ENCODE measurements at places on chromosomes 7 and 10. TPM values are rescaled to one million over a fixed set of nuclear protein-coding genes. Genes with fewer than 3 reads are reported as not detected.
A peak's percentile ranks its signal among the peaks of the same experiment; 100 is the strongest.

DNA sequence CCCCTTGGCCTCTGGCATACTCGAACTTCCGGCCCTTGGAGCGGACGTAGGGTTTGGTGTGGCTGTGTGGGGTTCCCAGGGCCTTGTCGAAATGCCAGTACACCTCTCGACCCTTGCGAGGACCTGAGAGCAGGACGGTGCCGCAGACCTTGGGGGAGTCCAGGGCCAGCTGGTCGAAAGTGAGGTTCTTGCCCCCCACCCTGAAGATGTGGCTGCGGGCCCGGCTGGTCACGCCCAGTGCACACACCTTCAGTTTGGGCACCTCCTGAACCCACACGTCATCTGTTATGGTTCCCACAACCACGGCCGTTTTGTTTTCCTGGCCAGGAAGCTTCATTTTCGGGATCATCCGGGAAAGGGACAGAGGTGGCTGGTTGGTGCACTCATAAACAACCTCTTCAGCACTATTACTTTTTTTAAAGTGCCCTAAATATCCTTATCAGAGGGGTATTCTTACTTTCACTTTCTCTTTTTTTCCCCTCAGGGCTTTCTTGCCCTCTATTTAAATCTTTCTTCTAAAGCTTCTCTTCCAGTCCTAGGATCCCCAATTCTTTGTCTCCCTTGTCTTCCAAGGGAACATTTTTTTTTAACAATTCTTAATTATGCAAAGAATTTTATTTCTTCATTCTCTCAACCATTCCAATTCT is 44.9 kb upstream of the FAM3C start:
- peak overlapping the region; percentile 41 for H3K27ac ChIP-seq
- H3K4me3 ChIP-seq, result peak overlapping the region; percentile 14
- no peak for DNase-seq

DNA sequence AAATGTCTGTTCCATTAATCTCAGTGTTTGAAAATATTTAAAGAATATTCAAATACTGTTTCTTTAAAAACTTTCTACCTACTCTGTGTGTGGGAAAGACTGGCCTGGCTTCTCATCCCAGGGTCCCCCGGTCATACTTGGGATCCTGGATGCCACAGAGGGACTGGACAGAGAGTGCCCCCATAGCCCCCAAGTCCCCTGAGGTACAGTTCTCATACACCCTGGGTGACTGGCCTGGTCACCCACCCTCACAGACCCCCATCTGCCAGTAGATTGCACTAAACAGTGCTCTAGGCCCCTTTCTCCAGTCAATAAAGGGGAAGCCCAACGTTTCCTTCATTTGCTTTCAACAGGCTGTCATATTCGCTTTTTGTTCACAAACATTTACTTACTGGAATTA is 3.0 kb downstream of the TMEM273 start:
- H3K4me1 ChIP-seq, result peaks cover 69% of the 10 kb centered on the region
- no peaks in the 10 kb centered on the region for H3K27me3 ChIP-seq
- no peaks in the 10 kb centered on the region for H3K36me3 ChIP-seq

- DNase-seq, result no peak
- no peaks in the 10 kb centered on the region for H3K36me3 ChIP-seq
- peaks cover 9% of the 10 kb centered on the region for H3K4me1 ChIP-seq
- no peak overlapping the region for H3K27ac ChIP-seq
- H3K4me3 ChIP-seq, result no peak overlapping the region
Measured at GRCh38 chr7:136925044-136925443, 56.6 kb downstream of the CHRM2 start.

GRCh38 chr7:109407756-109408155 is 838.1 kb downstream of the DNAJB9 start:
- H3K4me3 ChIP-seq, result no peak overlapping the region
- DNase-seq, result no peak
- H3K27ac ChIP-seq, result no peak overlapping the region
- H3K36me3 ChIP-seq, result no peaks in the 10 kb centered on the region
- H3K4me1 ChIP-seq, result no peaks in the 10 kb centered on the region

LRIT1 gene
- not detected for total RNA-seq

- H3K27ac ChIP-seq, result no peak overlapping the region
- peaks cover 3% of the 10 kb centered on the region for H3K27me3 ChIP-seq
- H3K36me3 ChIP-seq, result no peaks in the 10 kb centered on the region
- H3K4me3 ChIP-seq, result no peak overlapping the region
Measured at GRCh38 chr7:151252961-151253711, 4.6 kb upstream of the SMARCD3 start.

GRCh38 chr7:150564006-150564405 is 3.2 kb upstream of the GIMAP4 start:
- no peaks in the 10 kb centered on the region for H3K36me3 ChIP-seq
- no peak overlapping the region for H3K4me3 ChIP-seq
- H3K4me1 ChIP-seq, result peaks cover 7% of the 10 kb centered on the region
- H3K27ac ChIP-seq, result no peak overlapping the region
- no peak for DNase-seq

- H3K27me3 ChIP-seq, result no peaks in the 10 kb centered on the region
- DNase-seq, result peak; percentile 54
- H3K27ac ChIP-seq, result no peak overlapping the region
- H3K4me1 ChIP-seq, result peaks cover 8% of the 10 kb centered on the region
- H3K36me3 ChIP-seq, result no peaks in the 10 kb centered on the region
- no peak overlapping the region for H3K4me3 ChIP-seq
Measured at GRCh38 chr7:54841772-54842697, 83.0 kb upstream of the SEC61G start.

POLR2J3 gene
- total RNA-seq, result 58.1 TPM

- H3K27ac ChIP-seq, result no peak overlapping the region
- H3K27me3 ChIP-seq, result no peaks in the 10 kb centered on the region
- DNase-seq, result no peak
- no peaks in the 10 kb centered on the region for H3K4me1 ChIP-seq
- H3K36me3 ChIP-seq, result no peaks in the 10 kb centered on the region
- no peak overlapping the region for H3K4me3 ChIP-seq
Measured at GRCh38 chr10:129405389-129405788, 61.7 kb upstream of the MGMT start.

GRCh38 chr10:28837613-28838390 is 160.5 kb downstream of the BAMBI start:
- DNase-seq, result no peak
- no peaks in the 10 kb centered on the region for H3K27me3 ChIP-seq
- no peak overlapping the region for H3K27ac ChIP-seq
- no peaks in the 10 kb centered on the region for H3K36me3 ChIP-seq

- no peak overlapping the region for H3K4me3 ChIP-seq
- H3K36me3 ChIP-seq, result no peaks in the 10 kb centered on the region
- H3K27me3 ChIP-seq, result no peaks in the 10 kb centered on the region
- no peak overlapping the region for H3K27ac ChIP-seq
Measured at GRCh38 chr10:6176691-6177231, 26.0 kb upstream of the PFKFB3 start.

DNA sequence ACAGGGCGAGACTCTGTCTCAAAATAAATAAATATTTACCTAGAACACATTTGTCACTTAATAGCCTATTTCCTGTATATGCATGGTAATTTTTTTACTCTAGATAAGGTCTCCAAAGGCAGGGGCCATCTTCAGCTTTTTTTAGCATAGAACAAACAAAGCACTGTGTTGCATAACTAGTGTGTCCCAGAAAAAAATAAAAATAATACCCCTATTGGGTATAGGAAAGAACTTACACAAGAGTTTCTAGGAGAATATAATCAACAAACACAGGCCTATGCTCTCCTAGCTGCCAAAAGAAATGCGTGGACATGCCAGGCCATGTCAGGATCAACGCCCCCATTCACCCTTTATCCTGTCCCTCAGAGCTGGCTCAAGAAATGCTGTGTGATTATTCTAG is 103.6 kb downstream of the PARD3 start:
- H3K4me1 ChIP-seq, result peaks cover 70% of the 10 kb centered on the region
- H3K27ac ChIP-seq, result peak overlapping the region; percentile 48
- no peak overlapping the region for H3K4me3 ChIP-seq
- H3K27me3 ChIP-seq, result no peaks in the 10 kb centered on the region
- DNase-seq, result no peak

DNA sequence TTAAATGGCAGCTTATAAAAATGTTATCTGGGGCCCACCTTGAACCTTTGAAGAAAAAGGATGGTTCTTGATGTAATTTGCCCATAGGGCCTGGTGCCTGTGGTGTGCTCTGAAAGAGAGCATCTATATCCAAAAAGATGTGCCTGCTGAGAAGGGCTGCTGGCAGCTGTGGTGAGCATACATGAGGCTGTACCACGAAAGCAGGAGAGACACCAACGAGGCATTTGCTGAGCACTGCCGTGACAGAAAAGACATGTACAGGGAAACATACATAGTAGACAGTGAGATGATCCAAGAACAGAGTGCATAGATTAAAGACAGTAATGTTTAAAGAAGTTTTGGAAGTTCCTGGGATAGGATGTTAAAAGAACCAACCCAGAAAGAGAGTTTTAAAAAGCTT is 664.5 kb downstream of the PHTF2 start:
- H3K27ac ChIP-seq, result no peak overlapping the region
- no peak for DNase-seq
- no peak overlapping the region for H3K4me3 ChIP-seq
- no peaks in the 10 kb centered on the region for H3K4me1 ChIP-seq
- H3K36me3 ChIP-seq, result no peaks in the 10 kb centered on the region

ADAM22 gene
- total RNA-seq, result 2.7 TPM

GRCh38 chr10:77888356-77888703 is 38.2 kb downstream of the DLG5 start:
- H3K36me3 ChIP-seq, result no peaks in the 10 kb centered on the region
- DNase-seq, result no peak
- peak overlapping the region; percentile 53 for H3K27ac ChIP-seq
- H3K4me3 ChIP-seq, result peak overlapping the region; percentile 30

- H3K4me3 ChIP-seq, result no peak overlapping the region
- no peak for DNase-seq
- H3K27me3 ChIP-seq, result peaks cover 8% of the 10 kb centered on the region
Measured at GRCh38 chr10:28728366-28728765, 51.0 kb downstream of the BAMBI start.

DNA sequence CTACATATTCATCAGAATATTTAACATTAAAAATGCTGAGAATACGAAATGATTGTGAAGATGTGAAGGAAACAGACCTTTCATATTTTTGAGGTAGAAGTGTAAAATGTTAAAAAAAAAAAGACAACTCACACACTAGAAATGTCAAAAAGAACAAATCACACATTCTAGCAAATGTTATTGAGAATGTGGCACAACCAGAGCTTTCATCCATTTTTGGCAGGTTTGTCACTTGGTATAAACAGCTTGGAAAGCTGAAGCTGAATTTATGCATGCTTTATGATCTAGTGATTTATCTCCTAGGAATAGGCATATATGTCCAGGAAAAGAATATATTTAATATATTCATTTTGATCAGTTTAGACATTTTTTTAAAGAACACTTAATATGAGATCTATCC is 784.9 kb upstream of the GHITM start:
- DNase-seq, result no peak
- H3K36me3 ChIP-seq, result no peaks in the 10 kb centered on the region
- H3K27ac ChIP-seq, result no peak overlapping the region
- no peaks in the 10 kb centered on the region for H3K4me1 ChIP-seq
- no peaks in the 10 kb centered on the region for H3K27me3 ChIP-seq

- H3K27me3 ChIP-seq, result no peaks in the 10 kb centered on the region
- H3K4me1 ChIP-seq, result no peaks in the 10 kb centered on the region
- no peak overlapping the region for H3K4me3 ChIP-seq
- no peak for DNase-seq
Measured at GRCh38 chr7:99171731-99172130, 27.8 kb upstream of the SMURF1 start.

DNA sequence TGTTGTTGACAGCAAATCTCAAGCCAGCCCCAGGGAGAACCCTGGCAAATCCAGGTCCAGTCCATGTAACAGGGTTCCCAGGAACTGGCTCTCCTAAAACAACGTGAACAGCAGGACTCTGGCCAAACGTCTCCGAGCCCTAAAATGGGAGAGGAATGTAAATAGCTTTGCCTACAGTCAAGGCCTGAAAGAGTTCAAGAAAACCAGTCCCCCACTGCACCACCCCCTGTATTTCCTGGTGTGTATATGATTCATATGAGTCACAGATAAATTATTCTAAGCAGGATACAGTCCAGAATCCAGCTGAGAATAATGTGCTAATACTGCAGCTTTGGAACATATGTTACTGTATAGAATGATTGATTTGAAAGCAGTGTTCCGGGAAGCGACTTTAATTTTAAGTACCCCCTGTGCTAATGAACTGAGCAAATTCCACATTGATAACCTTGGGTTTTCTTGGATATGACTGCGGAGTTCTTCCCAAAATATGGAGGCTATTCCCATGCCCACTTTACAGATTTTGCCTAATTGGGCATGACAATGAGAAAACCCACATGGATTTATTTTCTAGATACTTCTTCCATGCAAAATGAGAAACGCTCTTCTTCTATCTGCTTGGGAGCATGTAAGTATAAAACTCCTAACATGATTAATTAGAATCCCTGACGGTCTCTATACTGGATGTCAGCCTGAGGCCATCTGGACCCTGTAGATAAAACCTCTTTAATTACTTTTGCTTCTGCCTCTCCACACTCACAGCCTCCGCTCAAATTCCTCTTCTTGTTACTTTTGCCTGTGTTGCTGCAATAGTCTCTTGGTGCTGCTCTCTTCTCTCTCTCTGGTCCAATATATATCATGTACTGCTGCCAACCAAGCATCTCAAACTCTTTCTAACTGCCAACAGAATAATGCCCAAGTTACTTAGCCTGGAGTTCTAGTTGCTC is 50.2 kb downstream of the LAMB4 start:
- no peak overlapping the region for H3K27ac ChIP-seq
- H3K36me3 ChIP-seq, result no peaks in the 10 kb centered on the region
- peaks cover 20% of the 10 kb centered on the region for H3K4me1 ChIP-seq
- no peaks in the 10 kb centered on the region for H3K27me3 ChIP-seq

DNA sequence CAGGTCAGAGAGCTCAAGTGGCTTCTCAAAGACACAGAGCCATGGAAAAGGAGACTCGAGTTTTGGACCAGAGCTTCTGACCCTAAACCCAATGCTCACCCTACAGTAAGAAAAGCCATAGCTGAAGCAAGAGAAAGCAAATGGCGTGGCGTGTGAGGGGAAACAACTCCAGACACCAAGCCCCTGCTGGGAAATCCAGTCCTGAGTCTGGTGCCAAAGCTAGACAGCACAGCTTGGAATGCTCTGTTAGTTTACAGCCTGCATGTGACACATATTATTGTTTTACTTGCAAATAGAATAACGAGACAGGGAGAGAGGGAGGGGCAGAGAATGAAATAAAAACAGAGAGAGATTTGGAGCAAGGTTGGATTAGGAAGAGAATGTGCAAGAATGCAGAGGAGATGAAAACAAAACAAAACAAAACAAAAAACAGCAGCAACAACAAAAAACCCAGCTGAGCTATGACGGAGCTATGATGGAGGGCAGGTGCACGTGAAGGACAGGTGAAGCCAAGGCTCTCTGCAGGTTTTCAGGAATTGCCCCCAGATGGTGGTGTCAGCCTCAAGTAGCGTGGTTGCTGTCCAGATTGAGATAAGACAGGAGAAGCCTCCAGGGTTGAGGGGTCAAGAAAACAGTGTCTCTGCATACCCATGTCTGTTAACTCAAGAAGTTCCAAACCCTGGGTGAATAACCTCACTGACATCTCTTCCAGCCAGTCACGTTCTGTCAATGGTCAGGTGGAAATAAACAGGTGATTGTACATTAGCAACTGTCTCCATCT is 69.7 kb upstream of the LRRC18 start:
- peaks cover 20% of the 10 kb centered on the region for H3K4me1 ChIP-seq
- DNase-seq, result no peak
- no peak overlapping the region for H3K4me3 ChIP-seq

All from lower lobe of right lung (tissue), 2 donors.